ENCODE measurements at places on chromosomes 2 and 18. TPM values are rescaled to one million over a fixed set of nuclear protein-coding genes. Genes with fewer than 3 reads are reported as not detected.

Gene MARCO
- polyA plus RNA-seq, result not detected

Gene UGT1A4
- polyA plus RNA-seq, result not detected

Gene SULT1C2
- polyA plus RNA-seq, result not detected

Gene CHST9
- polyA plus RNA-seq, result not detected

Gene NLRC4
- polyA plus RNA-seq, result not detected

Gene CXCR1
- polyA plus RNA-seq, result 0.08 TPM

Gene MAL
- polyA plus RNA-seq, result 191 TPM

Gene KCNE4
- not detected for polyA plus RNA-seq

Gene VAMP8
- polyA plus RNA-seq, result 394 TPM

Gene OR6B2
- polyA plus RNA-seq, result not detected

Gene SLC9A4
- polyA plus RNA-seq, result not detected

Gene EXOC6B
- polyA plus RNA-seq, result 2.8 TPM

Gene GKN2
- not detected for polyA plus RNA-seq

Gene SGPP2
- 2.9 TPM for polyA plus RNA-seq

Gene TSPYL6
- not detected for polyA plus RNA-seq

Gene ACMSD
- not detected for polyA plus RNA-seq

Data from CD4-positive, CD25-positive, alpha-beta regulatory T cell (primary cell).